ACHN (cell line): ENCODE measurements at places on chromosomes 5 and 9.

DNA sequence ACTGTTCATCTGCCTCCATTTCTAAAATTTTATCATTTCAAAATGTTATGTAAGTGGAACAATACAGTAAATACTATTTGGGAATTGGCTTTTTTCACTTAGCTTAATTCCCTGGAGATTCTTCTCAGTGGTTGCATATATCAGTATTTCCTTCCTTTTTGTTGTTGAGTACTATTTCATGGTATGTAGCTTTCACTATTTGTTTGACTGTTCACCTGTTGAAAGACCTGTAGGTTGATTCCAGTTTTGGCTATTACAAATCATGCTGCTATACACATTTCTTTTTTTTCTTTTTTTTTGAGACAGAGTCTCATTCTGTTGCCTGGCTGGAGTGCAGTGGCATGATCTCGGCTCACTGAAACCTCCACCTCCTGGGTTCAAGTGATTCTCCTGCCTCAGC is 33.0 kb upstream of the PWWP2A start:
- DNase-seq, result no peak

GRCh38 chr9:18368206-18368605 is 105.7 kb upstream of the ADAMTSL1 start:
- no peak for DNase-seq

- DNase-seq, result peak; percentile 60
Observed at GRCh38 chr9:111952559-111952958, 55.9 kb downstream of the UGCG start.

DNA sequence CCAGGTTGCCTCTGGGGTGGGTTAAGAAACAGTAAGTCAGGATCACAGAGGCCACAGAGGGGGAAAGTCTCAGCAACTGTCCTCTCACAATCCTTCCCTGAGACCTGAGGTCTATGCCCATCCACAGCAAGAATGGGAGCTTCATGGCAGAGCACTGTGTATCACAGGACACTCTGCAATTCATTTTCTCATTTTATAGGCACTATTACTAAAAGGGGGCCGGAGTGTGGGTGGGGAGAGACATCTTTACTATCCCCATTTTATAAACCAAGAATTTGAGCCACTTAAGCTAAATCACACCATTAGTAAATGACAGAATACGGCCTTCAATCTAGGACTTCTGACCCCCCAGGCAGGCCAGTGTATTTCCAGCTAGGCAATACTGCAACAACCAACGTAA is 79.9 kb downstream of the LHFPL2 start:
- DNase-seq, result no peak

DNA sequence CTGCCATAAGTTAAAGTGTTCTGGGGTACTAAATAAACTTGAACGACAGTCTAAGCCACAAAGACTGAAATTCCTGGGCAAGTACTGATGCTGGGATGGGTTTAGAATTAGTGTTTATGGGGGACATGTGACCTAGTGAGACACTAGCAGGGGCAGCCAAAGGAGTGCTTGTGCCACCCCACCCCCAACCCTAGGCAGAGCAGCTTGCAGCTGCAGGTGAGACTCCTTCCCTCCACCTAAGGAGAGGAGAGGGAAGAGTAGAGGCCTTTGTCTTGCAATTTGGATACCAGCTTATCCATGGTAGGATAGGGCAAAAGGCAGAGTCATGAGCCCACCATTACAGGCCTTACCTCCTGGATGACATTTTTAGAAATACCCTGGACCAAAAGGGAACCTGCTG is 28.7 kb upstream of the PDE4D start:
- DNase-seq, result no peak

GRCh38 chr9:32957358-32957757 is 44.1 kb downstream of the APTX start:
- no peak for DNase-seq

GRCh38 chr5:178413988-178414387 is 176.2 kb downstream of the COL23A1 start:
- DNase-seq, result no peak

GRCh38 chr5:84299959-84300358 is 84.7 kb downstream of the EDIL3 start:
- no peak for DNase-seq

GRCh38 chr9:82572146-82572545 is 490.8 kb downstream of the RASEF start:
- DNase-seq, result no peak

GRCh38 chr9:113687680-113688371 is 188.3 kb upstream of the ZNF618 start:
- no peak for DNase-seq
